ENCODE measurements at places on chromosomes 7 and 10.

GRCh38 chr7:102072636-102073209 is 213.9 kb upstream of the SH2B2 start:
- DNase-seq, result peak; percentile 26

DNA sequence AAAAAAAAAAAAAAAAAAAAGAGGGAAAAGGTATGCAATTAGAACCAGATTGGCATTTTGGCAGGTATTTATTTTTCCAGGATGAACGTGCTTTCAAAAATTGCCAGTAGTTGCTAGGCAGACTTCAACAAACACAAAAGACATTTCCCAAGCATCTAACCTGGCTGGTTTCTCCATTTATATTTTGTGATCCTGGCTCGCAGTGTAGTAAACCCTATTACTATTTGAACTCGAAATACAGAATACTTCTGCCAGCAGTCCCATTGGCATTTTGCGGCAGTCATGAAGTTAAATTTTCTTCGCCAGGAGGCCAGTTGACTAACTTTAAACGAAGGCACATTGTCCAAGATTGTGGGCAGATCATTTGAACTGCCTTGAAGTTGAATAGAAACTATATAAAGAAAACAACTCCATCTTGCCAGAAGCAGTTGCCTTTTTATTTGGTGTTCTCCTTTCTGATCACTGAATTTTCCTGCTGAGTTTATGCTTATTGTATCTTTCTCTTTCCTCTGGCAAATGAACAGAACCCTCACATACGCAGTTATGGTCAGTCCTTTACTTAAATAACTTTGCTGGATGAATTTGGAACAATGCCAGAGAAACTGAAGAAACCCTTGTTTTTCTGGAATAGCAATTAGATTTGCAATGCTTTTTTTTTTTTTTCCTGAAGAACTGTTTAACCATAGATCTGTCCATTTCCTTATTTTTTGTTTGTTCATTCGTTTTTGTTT is 132.9 kb downstream of the BICC1 start:
- peak; percentile 34 for DNase-seq

GRCh38 chr7:152910545-152911225 is 151.1 kb downstream of the ACTR3B start:
- DNase-seq, result no peak

DNA sequence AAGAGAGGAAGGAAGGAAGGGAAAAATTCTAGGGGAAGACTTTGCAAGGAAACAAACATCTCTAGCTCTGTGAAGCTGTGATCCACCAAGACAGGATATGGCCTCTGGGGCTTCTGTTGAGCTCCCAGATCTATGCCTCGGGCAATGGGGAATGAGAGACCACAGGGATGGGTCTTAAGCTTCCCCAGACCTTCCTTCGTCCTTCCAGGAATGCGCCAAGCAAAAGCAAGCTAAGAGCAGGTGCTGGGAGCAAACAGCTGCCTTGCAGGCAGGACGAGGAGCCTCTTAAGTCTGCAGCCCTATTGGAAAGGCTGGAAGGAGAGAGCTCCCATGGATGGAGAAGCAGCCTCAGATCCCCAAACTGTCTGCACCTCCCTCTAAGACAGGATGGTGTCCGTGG is 21.9 kb upstream of the ELN start:
- DNase-seq, result no peak

DNA sequence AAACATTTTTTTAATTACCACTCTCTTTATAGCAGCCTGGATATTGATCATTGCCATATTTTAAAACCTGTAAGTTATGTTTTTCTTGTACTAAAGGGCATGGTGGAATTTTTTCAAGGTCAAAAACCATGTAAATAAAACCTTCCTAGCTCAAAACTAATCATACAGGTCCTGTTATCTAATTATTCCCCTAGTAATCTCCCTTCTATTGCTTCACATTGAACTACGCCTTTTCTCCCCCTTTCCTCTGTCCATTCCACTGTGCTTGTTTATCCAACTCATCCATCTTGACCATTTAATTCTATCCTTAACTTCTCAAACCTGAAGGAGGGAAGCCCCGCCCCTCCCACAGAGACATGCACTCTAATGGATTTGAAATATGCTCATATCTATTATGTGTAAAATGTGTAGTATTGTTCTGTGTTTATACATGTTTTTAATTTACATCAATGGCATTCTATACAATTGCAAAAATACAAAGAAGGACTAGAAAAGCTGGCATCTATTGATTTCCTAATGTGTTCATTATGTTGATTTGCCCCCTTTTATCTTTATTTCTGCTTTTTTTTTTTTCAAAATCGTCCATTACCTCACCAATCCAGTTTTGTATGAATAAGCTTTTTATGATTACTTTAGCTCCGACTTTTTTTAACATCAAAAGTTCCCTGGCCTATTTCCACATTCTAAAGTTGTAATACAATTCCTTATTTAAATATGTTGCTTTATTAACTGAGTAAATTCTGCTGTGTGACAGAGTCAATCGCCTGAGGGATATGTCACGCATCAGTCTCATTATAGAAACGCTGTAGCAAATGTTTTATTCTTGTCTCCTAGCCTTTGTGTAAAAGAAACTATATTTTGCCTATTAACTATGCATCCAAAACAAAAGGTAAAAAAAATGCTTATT is 61.0 kb downstream of the MET start:
- DNase-seq, result no peak

GRCh38 chr7:2603044-2603965 is 28.5 kb upstream of the TTYH3 start:
- DNase-seq, result no peak

DNA sequence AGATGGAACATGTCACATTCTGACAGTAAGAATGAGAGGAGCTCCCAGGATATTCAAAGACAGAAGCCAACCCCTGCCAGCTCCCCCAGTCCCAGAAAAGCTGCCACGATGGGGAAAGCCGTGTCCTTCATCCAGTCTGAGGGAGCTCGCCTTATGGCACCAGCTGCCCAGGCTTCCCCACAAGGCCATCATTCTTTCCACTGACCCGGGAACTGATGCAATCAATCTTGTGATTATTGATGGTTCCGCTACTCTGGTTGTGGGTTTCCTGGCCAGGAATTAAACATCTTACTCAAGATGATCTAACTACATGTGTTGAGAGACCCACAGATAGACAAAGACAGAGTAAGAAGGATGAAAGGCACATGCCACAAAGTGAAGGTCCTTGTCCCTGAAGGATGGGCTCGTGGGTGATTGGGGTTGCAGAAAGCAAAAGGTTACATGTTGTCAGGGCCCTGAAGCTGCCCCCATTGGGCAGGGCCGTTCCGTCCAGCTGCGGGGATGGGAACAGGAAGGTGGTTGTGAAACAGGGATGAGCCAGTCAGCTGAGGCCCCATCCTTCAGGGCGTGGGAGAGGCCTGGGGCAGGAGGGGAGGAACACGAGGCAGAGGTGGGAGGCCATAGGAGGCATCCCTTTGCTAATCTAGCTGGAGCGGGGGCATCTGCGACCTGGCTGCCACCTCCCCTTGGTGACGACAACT is 127.6 kb downstream of the OAT start:
- DNase-seq, result peak; percentile 49

GRCh38 chr10:13218878-13219277 is 15.3 kb downstream of the UCMA start:
- DNase-seq, result no peak

DNA sequence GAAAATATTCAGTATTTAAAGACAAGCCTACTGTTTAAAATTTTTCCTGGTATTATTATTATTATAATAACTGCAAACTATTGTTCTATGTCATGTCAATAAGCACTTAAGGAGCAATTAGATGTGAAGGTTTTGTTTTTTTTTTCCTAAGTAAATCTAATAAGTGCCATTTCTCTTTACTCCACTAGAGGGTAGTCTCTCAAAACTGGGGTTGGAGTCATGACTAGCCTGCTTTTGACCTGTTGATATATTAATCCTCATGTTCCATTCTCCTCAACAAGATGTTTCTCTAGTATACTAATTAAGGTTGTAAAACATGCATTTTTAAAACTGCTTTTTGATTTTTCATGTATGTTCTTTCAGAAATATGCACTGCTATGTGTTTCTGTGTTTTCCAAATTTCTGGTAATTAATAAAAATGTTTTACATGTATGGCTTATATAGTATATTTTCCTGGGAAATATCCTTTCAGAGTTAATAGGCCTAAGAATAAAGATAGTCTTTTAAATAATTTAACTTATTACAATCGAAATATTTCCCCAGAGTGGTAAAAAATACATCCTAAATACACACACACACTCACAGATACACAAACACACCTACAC is 1.0 kb upstream of the LRRN3 start:
- peak; percentile 80 for DNase-seq

GRCh38 chr10:26485150-26485941 is 47.2 kb downstream of the APBB1IP start:
- no peak for DNase-seq

DNA sequence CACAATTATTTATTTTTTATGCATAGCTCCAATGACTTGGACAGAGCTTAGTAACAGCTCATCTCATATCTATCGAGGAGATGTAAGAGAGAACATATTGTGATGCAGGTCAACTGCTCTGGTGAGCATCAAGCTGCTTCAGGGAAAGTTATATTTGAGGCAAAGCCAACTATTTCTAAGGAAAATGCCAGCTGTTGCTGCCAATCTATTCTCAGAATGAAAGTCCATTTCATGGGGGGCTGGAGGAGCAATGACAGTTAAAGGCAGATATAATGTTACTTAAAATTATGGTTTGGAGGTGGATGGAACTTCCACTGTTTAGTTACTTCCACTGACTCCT is 424.8 kb downstream of the KIF20B start:
- DNase-seq, result no peak

GRCh38 chr7:25636871-25637283 is 408.6 kb upstream of the NPVF start:
- no peak for DNase-seq

- peak; percentile 7 for DNase-seq
These were observed 108.0 kb downstream of the WDFY4 start for GRCh38 chr10:48792687-48793096.

DNA sequence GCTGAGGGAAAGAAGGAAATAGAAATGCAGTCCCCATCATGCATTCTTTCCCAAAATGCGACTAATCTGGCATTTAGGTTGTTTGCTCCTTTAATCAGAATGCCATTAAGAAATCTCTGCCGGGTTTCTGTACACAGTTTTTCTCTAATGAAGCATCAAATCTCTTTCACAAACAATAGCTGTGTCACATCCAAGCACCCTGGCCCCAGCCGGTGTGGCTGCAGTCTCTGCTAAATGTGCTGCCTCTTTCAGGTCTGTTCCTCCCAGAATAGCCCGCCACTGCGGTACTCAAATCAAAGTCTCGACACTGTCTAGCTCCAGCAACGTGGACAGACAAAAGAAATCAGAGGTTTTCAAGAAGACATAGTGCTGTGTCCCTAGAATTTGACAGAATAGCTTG is 343.8 kb downstream of the KCNMA1 start:
- peak; percentile 19 for DNase-seq

- DNase-seq, result no peak
These were observed 85.7 kb downstream of the LRGUK start for GRCh38 chr7:134212576-134213546.

DNA sequence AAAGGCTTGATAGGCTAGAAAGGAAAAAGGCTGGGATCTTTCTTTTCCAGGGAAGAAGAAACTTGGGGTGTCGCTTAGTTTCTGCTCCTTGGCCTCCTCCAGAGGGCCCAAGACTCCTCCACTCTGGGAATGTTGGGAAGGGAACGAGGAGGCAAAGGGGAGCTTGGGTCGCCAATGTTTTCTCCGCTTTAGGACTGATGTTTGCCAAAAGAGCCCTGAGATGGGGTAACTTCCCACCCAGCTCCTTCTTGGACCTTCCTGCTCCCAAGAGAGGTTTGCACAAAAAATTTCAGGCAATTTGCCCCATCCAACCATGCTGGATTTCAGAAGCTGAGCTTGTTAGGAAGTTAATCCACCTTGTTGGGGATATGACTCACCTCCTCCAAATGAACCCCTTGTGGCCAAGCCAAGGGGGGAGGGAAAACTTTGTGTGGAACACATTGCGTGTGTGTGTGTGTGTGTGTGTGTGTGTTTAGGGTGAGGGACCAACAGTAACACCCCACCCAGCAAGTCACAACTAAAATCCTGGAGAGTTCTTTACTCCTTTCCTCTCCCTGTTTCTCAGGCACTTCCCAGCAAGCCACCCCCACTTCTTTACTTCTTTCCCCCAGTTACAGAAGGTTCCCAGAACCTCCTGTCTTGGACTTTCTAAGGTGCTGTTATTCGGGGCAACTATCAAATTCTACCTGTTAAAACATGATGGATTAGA is 8.7 kb upstream of the HOXA2 start:
- no peak for DNase-seq

- DNase-seq, result no peak
These were observed 282.5 kb upstream of the KLF6 start for GRCh38 chr10:4067531-4067930.

- DNase-seq, result no peak
These were observed 91.4 kb upstream of the NEBL start for GRCh38 chr10:20988357-20988983.

- no peak for DNase-seq
These were observed 44.8 kb upstream of the CUX1 start for GRCh38 chr7:101772508-101773211.

GRCh38 chr7:136528329-136528728 is 340.1 kb upstream of the CHRM2 start:
- DNase-seq, result peak; percentile 83

DNA sequence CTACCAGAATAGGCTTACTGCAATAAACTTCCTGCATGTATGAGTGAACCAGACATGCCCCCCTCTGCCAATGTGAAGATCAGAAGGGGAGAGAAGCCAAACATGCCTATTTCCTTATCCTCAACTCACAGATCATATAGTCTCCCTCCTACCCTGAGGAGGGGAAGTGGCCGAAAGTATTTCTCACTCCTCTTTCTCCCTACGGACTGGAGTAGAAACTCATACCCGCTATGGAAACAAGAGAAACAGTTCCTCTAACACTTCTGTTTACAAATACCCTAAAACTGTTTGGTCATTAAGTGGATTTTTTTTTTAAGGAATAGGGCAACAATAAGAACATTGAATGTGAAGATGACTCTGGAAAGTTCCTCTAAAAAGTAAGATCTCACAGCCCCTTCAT is 31.4 kb downstream of the CCNJ start:
- no peak for DNase-seq

GRCh38 chr7:34155220-34155908 is 250.0 kb downstream of the BMPER start:
- peak; percentile 98 for DNase-seq

- DNase-seq, result no peak
These were observed 179.4 kb upstream of the INHBA start for GRCh38 chr7:41882256-41882655.
